CD14-positive monocyte (primary cell): ENCODE measurements at places on chromosomes 2 and 18.

DNA sequence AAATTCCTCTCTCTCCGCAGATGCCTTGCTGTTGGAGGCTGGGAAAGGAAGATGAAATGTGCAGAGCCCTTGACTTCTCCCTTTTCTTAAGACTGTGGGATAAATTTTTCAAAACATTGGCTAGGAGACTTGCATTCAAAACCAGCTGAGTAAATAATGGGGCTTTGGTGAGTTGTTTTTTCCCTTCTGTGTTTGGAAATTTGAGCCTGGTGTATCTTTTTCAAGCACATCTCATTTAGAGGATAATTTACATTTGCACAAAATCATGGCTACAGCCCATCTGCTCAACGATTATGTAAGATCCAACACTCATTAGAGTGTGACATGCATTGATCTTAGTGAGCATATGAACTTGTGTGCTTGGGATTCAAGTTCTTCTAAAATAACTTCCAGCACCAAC lies 112.1 kb upstream of the ATP8B1 start:
- DNase-seq, result no peak

DNA sequence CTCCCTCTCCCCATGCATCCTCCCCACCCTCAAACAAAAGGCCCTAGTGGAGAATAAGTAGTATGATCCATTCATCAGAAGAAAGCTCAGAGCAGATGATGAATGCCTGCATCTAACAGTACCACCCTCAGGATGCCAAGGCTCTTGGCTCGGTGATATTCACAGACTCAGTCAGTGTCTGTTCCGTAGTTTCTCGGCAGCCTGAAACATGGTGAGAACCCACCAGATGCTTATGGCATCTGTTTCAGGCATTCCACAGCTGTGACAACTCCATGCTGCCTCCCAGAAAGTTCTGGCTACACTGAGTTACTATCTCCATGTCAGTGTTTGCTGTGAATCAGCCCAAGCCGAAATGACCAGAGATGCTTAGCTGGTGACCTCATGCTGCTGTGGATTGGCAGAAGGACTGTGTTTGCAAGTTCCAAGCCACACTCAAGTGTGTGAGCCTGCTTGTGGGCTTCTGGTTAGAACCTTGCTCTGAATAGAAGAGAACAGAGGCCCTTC lies 83.9 kb downstream of the WDSUB1 start:
- DNase-seq, result no peak

DNA sequence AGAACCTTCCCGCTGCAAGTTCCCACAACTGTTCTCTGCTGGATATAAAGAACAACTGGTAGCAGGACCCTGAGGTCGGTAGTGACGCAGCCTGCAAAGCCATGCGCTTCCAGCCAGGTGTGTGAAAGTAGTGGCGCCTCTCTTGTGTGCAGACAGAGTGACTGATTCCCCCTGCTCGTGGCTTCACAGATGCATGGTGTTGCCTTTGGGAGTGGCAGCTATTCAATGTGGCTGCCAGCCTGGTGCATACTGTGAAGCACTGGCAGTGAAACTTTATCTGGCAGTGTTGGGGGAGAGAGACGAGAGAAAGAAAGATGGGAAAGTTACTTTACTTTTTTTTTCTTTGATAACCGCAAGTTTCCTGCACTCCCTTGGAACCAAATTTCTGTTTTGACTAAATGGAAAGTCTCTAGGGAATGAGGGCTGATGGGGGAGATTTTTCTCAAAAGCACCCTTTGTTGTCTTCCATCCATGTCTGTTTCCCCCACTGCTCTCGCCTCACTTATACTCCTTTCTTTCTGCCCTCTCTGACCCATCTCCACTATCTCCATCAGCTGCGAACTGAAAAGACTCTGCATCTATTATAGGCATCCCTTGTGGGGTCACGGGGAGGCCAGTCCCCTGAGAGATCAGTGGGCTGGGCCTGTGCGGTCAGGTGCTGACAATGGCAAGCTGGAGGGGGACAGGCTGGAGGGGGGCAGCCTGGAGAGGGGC lies 90.0 kb upstream of the TNP1 start:
- no peak for DNase-seq

GRCh38 chr2:159714247-159714930 lies 2.1 kb downstream of the MARCHF7 start:
- DNase-seq, result no peak

GRCh38 chr2:30584116-30584515 lies 137.1 kb downstream of the LCLAT1 start:
- DNase-seq, result peak; percentile 1

- DNase-seq, result no peak
Observed at GRCh38 chr18:23265682-23266399, 130.6 kb downstream of the CABLES1 start.

DNA sequence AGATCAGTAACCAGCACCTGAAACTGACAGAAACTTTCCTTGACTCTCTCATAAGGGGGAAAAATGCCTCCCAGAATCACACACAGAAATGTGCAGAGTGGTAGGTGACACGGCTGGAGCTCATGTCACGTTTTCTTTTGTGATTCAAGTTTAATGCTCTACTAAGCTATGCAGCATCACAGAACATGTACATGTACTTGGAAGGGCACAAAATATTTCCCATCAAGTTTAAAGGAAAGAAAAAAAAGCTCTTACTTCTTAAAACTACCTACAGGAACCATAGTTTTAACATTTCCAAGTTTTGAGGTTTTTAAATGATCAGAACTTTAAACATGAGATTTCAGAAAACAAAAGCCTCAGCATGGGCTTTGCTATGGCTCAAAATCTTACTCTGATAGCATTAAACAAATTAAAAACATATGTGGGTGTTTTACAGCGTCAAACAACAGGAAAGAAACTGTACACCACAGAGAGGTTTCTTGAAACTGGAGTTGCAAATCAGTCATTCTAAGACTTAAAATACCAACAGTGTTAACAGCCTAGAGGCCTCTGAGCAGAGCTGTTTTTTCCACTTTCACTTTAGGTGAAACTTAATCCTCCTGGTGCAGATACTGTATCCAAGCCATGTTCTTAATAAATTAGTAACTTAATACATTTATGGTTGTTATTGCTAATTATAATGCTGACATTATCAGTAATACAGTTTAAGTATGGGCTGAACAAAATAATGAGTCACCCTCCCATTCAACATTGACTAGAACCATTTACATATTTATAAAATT lies 30.1 kb downstream of the MBP start:
- no peak for DNase-seq

DNA sequence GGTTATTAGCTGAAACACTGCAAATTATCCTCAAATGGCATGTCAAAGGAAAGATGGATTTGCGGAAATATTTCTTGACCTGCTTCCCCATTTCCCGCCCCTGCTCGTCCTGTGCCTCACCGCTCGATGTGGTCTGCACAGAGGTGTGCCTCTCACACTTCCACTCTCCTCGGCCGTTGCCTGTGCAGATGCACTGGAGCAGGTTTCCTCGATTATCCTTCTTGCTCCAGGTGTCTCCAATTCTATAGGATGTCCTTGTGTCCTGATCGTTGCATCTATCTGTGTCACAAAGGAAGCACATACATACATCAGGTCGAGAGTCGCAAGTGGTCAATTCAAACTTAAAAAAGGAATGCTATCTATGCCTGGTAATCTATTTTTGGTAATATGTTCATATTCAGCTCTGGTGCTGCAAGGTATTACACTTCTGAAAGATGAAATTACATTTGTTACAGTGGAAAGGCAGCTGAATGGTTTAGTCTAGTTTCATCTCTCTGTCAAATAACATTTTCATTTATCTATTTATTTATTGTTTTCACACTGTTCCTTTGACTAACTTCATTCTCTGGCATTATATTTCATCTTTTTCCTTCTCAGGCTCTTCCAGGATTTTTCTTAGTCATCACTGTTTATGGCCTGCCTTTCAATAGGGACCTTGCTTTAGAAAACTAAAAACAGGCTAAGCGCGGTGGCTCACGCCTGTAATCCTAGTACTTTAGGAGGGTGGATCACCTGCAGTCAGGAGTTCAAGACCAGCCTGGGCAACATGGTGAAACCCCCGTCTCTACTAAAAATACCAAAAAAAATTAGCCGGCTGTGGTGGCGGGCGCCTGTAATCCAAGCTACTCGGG lies 7.6 kb downstream of the FN1 start:
- DNase-seq, result no peak

GRCh38 chr18:36372903-36373311 lies 75.4 kb downstream of the FHOD3 start:
- DNase-seq, result no peak

- no peak for DNase-seq
Observed at GRCh38 chr2:11521775-11522174, 12.1 kb upstream of the GREB1 start.
